Stimulated activated CD4-positive, alpha-beta T cell treated with anti-CD3 and anti-CD28 coated beads, Interleukin-1b, Interleukin-23, amount 100 ng/mL, for 1 hour (primary cell): ENCODE measurements at places on chromosomes 2 and 18.

GRCh38 chr2:25711675-25712354 lies 38.4 kb upstream of the DTNB start:
- no peak for DNase-seq

GRCh38 chr2:231016566-231017230 lies 20.6 kb upstream of the C2orf72 start:
- DNase-seq: no peak

- DNase-seq: no peak
Measured at GRCh38 chr2:174643356-174643755, 45.8 kb upstream of the WIPF1 start.

DNA sequence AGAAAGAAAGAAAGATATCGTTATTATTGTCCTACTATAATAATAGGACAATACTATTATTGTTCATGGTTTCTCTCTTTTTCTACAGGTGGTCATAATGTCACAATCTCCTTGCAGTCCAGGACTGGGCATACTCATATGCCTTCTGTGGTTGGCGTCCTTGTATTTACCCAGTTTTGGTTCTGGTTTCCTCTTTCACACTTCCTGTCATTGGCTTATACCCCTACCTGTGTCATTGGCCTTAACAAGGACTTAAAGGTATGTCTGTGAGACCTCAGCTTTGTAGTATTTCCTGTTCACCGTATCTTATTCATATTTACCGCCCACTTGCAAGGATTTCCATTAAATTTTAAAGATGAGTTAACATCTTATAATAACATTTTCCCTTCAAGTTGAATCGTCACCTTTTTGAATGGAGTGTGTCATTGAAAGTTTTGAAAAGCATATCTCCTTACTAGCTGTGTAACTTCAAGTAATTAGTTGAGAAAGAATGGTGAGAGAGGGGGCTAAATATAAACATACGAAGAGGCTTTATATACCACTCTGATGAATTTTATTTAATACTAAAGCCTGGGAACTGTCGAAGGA lies 36.5 kb upstream of the HTR2B start:
- DNase-seq: no peak

DNA sequence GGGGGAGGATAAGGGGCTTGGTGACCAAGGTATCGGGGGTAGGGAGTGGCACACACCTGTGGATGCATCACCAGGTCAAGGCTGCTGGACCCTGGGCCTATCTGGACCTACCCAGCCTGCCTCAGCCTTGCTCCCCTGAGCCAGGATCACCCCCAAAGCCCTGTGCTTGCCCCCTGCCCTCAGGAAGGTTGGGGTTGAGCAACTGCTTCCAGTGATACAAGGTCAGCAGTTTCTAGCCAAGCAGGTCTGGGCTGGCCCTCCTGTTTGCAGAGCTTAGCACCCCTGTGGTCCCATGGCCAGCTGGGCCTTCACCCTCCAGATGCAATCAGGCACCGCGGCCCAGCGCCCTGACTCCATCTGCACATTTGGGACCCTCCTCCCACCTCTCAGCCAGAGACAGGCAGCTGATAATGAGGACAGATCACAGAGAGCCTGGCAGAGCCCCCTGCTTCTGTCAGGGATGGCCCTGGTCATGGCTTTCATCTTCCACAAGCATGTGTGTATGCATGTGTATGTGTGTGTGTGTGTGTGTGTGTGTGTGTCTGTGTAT lies 154.6 kb downstream of the TFCP2L1 start:
- DNase-seq: no peak

DNA sequence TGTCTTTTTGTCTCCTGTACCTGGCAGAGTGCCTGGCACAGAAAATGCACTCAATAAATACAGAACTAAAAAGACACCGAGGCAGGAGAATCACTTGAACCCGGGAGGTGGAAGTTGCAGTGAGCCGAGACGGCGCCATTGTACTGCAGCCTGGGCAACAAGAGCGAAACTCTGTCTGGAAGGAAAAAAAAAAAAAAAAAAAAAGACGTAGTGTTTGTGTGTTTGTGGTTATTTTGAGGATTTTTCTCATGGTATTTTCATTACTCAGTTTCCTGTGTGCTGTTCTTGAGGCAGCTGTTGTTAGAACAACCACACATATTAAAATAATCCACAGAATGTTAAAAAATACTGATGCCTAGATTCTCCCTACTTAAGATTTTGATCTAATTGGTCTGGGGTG lies 519.2 kb upstream of the SPHKAP start:
- no peak for DNase-seq

GRCh38 chr2:201882353-201883090 lies 76.2 kb downstream of the CDK15 start:
- no peak for DNase-seq

GRCh38 chr18:77559274-77559910 lies 309.7 kb downstream of the GALR1 start:
- DNase-seq: no peak

- DNase-seq: no peak
Measured at GRCh38 chr18:13581496-13582177, 144.7 kb downstream of the FAM210A start.

DNA sequence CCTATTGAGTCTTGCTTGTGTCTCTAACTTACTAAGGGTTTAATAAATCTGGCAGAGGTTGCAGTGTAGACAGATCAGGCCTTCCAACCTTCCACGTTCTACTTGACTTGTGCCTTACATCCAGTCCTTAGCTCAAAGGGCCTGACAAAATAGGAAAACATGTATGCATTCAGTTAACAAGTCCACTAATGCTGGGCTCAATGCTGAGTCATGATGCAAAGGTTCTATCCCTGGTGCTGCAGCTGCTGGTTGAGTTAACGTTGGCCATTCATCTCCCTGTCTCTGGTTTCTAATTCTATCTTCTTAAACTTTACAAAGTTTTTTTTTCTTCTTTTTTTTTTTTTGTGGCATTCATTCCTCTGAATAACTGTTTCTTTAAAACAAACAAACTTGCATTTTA lies 46.3 kb upstream of the ITGB6 start:
- no peak for DNase-seq

DNA sequence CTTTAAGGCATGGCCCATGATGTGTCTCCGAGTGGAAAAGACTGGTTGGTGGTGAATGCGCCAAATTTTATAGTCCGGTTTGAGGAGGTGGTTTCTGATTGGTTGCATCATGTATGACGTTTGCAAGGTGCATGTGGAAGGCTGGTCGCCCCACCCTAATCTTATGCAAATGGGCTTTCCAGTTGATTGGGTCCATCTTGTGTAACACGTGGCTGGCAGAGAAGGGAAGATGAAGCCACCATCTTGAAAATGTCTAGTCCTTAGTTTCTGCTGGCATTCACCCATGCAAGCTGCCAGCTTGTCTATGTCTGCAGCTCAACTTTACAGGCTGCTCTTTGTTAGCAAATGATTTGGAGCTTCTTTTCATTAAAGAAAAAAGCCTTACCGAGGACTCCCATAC lies 132.2 kb downstream of the PIK3C3 start:
- DNase-seq: no peak

- no peak for DNase-seq
Measured at GRCh38 chr18:75548353-75548905, 120.9 kb upstream of the SMIM21 start.

GRCh38 chr2:231720292-231720986 lies 12.1 kb downstream of the PTMA start:
- DNase-seq: no peak

DNA sequence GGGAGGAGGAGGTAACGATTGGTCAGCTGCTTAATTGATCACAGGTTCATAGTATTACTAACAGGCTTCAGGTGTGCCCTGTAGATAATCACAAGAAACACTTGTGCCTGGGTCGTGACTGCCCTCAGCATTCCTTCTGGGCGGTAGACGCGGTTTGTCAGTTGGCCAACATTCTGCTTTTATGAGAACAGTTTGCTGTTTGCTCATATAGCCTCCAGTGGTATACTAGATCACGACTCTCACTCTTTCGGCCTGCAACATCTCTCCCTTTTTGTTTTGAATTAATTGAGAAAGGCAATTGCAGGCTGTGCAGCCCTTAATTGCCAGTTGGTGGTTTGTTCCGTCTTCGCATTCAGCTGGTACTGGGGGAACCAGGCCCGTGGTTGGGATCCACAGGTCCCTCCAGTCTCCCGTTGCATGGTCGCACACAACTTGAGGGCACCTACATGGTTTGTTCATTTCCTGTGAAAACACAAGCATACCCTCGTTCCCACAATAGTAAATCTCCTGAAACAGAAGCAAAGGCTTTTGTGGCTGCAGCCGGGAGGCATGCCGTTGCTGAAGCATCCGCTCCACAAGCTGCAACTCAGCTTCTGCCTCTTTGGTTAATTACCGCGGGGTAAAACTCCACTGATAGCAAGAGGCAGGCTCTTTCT lies 30.3 kb upstream of the GPR17 start:
- no peak for DNase-seq

- peak; percentile 20 for DNase-seq
Measured at GRCh38 chr2:206274434-206275311, at the start of gene ZDBF2. Gene ZDBF2, plus strand, starts transcription at chr2:206274663. Its CDS starts 7,187 bp downstream, at chr2:206281850.
